Liver (tissue), 10 donors: ENCODE measurements at places on chromosomes 3 and 15. TPM values are rescaled to one million over a fixed set of nuclear protein-coding genes. Genes with fewer than 3 reads are reported as not detected.

TPRA1 gene
- 20.6 TPM for total RNA-seq

VGLL3 gene
- 0.70 TPM for total RNA-seq

BNC1 gene
- 0.14 TPM for total RNA-seq

SMCO1 gene
- not detected for total RNA-seq

CADPS gene
- total RNA-seq, result 0.37 TPM

ZPLD1 gene
- total RNA-seq, result 0.23 TPM

CKMT1B gene
- total RNA-seq, result not detected

KLHL6 gene
- 3.8 TPM for total RNA-seq

DUOXA2 gene
- not detected for total RNA-seq

MORC1 gene
- total RNA-seq, result 0.14 TPM

NDN gene
- 3.8 TPM for total RNA-seq

SLC22A13 gene
- total RNA-seq, result 0.42 TPM

CCDC39 gene
- total RNA-seq, result under 0.01 TPM

TTC21A gene
- total RNA-seq, result 3.3 TPM

PIF1 gene
- 0.42 TPM for total RNA-seq

TMEM207 gene
- not detected for total RNA-seq

QRICH1 gene
- total RNA-seq, result 32.5 TPM

AADAC gene
- total RNA-seq, result 321 TPM

OIP5 gene
- 11.8 TPM for total RNA-seq

TMC3 gene
- not detected for total RNA-seq

NUDT16 gene
- total RNA-seq, result 11.3 TPM

NME9 gene
- total RNA-seq, result 0.08 TPM

CGNL1 gene
- 31.9 TPM for total RNA-seq

ANKUB1 gene
- total RNA-seq, result not detected

ADAMTS17 gene
- total RNA-seq, result 0.28 TPM
